ENCODE measurements at places on chromosomes 4 and X.

GRCh38 chrX:99705701-99706100 lies 704.4 kb downstream of the PCDH19 start:
- DNase-seq: no peak

DNA sequence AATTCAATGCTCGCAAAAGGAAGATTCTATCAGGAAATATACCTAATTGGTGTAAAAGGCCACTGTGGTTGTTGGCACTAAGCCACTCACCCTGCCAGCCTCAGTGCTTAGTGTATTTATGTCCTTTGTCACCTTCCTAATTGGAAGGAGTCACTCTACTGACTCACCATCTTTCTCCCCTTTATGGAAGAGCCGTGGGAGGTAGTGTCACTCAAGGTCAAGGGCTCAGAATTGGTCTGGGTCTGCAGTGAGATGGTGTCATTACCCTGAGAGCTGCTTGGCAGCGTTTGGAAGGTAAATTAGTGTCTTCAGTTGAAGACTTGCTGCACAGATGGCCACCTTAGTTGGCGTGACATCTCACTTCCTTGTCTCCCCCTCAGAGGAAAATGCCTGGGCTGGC lies 41.7 kb upstream of the CDKN2AIP start:
- no peak for DNase-seq

GRCh38 chr4:10983268-10983667 lies 298.7 kb upstream of the CLNK start:
- DNase-seq: no peak

GRCh38 chrX:49934148-49934547 lies 11.8 kb downstream of the CLCN5 start:
- DNase-seq: no peak

GRCh38 chr4:145199051-145199716 lies 18.8 kb upstream of the OTUD4 start:
- no peak for DNase-seq

DNA sequence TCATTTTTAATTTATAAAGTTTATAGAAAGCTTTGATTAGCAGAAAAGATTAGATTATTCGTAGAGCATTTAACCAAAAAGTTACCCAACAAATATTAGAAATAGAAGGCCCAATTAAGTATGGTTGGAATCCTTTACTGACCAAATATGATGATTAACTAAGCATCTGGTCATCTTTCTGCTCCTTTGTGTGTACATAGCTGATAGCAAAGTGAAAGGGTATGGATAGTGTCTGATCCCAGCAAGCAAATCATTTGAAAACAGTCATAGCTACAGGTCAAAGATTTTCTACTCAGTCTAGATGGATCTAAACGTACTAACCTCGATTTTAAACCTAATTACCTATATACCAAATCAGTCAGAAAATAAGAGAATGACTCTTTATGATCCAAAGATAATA lies 7.3 kb upstream of the MAB21L2 start:
- DNase-seq: no peak

- no peak for DNase-seq
Observed at GRCh38 chr4:76665153-76665552, 230.1 kb downstream of the SHROOM3 start.

DNA sequence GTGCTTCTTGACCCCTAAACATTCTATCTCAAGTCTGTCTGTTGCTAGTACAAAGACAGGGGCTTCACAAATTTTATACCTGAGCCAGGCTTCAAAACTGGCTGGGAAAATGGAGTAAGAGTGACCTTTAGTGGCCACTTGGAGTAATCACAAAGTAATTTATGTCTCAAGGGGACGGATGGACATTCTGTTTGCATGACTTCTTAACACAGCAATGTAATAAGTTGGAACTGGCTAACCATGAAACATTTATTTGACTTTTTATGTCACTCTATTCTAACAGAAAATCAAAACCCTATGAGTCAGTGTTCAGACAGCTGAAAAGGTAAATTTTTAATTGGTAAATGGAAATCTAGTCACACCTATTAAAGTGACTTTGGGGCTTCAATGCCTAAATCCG lies 600.6 kb downstream of the ANKRD50 start:
- no peak for DNase-seq

- no peak for DNase-seq
Observed at GRCh38 chr4:181161669-181162068, 1081.5 kb upstream of the TENM3 start.

- DNase-seq: no peak
Observed at GRCh38 chr4:94595880-94596483, 144.2 kb downstream of the PDLIM5 start.

DNA sequence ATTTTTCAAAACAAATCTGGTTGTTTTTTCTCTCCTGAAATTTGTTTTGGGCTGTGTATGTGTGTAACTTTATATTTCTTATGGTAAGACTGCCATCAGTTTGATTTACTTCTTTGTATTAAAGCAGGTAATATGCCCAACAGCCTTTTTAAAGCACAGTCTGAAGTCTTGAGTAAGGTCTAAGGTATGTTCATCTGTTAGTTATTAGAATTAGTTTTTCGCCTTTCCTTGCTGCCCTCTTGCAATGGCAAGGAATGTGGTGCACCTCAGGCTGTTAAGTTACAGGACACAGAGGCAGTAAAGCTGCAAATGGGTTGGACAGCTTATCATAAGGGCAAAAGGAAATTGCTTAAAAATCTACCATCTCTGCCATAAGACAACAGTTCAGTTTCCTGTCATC lies 71.8 kb downstream of the METTL14 start:
- no peak for DNase-seq

DNA sequence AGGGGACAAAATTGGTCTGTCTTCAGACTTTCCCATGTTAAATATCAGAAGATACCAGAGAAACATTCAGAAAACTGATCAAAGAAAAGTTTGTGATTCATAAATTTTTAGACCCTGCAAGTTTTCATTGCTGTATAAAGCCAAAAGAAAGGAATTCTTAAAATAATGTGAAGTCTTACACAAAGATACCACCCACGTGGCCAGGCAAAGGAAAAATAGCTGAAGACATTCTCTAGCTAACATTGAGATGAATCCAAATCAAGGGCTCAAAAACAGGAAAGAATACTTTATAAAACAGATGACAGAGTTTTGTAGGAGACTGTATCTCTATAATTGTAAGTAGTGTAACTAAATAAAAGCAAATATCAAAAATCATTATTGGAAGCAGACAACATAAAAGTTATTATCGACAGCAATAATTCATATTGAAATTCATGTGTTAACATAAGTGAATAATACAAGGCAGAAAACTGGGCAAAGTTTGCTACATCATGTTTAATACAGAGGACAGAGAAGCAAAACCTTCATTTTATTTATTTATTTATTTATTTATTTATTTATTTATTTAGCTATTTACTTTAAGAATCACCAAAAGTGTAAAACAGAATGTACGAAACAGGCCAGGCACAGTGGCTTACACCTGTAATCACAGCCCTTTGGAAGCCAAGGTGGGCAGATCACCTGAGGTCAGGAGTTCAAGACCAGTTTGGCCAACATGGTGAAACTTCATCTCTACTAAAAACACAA lies 204.6 kb upstream of the SLIT2 start:
- no peak for DNase-seq

DNA sequence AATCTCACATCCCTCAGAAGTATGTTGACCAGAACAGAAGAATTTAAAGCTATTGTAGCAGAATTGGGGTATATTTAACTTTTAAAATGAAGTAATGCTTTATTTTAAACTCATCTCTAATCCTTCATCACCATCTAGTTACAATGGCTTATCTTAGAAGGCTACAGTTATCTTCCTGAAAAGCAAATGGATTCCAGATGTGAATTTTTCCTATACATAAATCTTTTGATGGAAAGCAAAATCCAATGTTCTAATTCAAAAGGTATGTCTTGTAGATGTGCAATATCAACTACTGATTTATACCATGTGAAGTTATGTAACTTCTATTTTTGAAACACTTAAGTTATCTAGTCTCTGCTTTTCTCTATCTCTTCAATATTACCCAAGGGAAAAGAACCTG lies 47.6 kb downstream of the CCNG2 start:
- DNase-seq: no peak

GRCh38 chrX:40005292-40006011 lies 92.3 kb downstream of the BCOR start:
- DNase-seq: no peak

- no peak for DNase-seq
Observed at GRCh38 chrX:142089193-142089592, 115.9 kb downstream of the MAGEC2 start.

- DNase-seq: no peak
Observed at GRCh38 chr4:124977045-124977444, 264.5 kb upstream of the ANKRD50 start.

- no peak for DNase-seq
Observed at GRCh38 chrX:71667328-71668247, at the start of gene LOC101059915. LOC101059915 (plus strand) TSS chrX:71667546.

DNA sequence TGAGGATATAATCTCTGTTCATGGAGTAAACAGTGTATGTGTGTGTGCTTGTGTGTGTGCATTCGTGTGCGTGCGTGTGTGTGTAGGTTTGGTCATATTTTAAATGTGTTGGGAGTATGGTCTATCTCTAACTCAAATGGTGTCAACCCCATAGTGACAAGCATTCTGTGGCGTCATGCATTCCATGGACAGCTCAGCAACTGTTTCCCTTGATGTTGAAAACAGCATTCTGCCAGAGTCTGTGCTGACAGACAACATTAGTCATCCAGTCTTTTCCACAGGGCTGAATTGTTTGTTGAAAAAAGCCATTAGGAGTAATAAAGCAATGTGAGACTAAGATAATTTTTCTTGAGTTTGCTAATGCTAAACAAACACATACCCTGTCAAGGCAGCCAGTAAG lies 706.6 kb downstream of the PCDH19 start:
- no peak for DNase-seq

DNA sequence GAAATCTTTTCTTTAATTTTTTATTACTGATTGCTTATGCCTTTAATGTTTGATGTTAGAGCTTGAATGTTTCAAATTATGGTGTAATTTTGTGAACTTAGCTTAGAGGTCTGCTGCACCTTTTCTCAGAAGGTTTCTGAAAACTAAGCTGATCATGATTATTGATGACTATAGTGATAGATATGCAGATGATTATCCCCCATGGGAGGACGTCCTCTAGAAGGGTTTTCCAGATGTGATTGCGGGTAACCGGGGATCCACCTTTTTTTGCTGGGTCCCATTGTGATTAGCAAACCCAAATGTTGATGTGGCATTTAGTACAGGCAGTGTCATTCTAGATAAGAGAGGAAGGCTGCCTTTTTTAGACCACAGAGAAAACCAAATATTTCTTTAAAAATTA lies 272.9 kb downstream of the FBXO8 start:
- no peak for DNase-seq
